ENCODE measurements at places on chromosomes 4 and X.

DNA sequence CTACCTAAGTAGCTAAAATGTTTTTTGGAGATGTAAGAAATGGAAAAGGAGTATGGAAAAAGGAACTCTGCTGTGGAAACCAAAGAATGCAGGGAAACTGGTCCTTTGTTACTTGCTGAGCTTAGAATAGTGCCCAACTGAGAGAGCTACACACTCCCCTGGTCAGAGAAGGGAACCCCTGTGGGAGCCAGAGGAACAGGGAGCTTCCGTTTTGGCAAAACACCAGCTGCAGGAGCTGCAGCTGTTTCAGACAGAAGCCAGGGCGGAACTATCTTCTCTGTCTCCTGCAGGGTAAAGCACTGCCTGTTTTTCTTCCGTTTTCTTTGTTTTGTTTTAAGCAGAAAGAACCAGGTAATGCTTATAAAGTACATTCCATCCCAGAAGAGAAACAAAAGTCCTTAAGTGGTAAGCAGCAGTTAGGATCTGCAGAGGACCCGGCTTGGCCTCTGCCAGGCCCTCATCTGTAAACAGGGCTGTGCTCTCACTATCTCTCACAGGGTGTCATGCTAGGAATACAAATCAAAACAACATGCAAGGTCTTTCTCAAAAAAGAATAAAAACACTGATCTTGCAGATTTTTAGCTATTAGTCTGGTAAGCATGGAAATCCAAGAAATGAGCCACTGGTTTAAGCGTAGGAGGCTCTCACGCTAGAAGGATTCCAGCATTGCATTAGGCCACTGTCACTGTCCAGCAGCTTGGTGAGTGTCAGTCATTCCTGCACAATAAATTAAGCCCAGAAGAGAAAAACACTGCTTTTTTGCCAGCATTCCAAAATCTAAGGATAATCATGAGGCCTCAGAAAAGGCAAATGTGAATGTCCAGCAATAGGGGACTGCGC lies 76.1 kb downstream of the CHST7 start:
- no peak for DNase-seq

- no peak for DNase-seq
Observed at GRCh38 chr4:13612569-13612968, 15.0 kb downstream of the BOD1L1 start.

- DNase-seq: no peak
Observed at GRCh38 chr4:148044089-148044911, 312.4 kb downstream of the ARHGAP10 start.

- no peak for DNase-seq
Observed at GRCh38 chr4:118942465-118942864, 53.8 kb downstream of the SYNPO2 start.

- no peak for DNase-seq
Observed at GRCh38 chr4:86452422-86452891, 92.6 kb upstream of the MAPK10 start.

DNA sequence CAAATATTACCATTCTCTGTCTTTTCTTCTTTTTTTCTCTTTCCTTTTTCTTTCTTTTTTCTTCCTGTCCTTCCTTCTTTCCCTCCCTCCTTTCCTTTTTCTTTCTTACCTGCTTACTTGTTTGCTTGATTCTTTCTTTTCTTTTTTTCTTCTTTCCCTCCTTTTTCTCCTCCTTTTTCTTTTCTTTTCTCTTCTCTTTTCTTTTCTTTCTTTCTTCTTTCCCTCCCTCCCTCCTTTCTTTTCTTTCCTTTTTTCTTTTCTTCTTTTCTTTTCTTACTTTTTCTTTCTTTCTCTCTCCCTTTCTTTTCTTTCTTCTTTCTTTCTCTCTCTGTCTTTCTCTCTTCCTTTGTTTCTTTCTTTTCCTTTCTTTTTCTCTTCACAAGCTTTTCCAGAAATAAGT lies 697.4 kb upstream of the ADGRL3 start:
- no peak for DNase-seq

- DNase-seq: no peak
Observed at GRCh38 chrX:46278572-46278971, 266.6 kb downstream of the ZNF674 start.

GRCh38 chrX:108833993-108834392 lies 97.6 kb upstream of the IRS4 start:
- DNase-seq: no peak

DNA sequence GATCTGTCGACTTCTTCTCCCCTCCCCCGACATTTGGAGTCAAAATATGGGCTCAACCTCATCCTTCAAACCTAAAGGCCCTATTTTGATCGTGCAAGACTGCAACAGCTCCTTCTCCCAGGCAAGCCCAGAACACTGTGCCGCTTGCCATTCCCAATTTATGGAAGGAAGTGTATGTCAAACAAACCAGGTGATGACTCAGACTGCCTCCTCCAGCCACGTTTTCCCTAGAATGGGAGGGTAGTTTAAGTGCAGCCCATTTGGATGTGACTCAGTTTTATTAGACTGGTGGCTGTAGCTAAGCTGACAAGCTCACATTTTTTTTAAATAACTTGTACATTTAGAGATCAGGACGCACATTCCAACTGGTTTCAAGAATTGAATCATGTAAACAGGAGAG lies 570.4 kb upstream of the DIPK2B start:
- no peak for DNase-seq

GRCh38 chrX:65900850-65901844 lies 138.7 kb downstream of the VSIG4 start:
- no peak for DNase-seq

GRCh38 chr4:83606898-83607297 lies 71.0 kb downstream of the GPAT3 start:
- DNase-seq: no peak

GRCh38 chr4:154485127-154485773 lies 6.3 kb downstream of the DCHS2 start:
- DNase-seq: no peak

- no peak for DNase-seq
Observed at GRCh38 chr4:142354794-142355420, 491.2 kb downstream of the INPP4B start.

- no peak for DNase-seq
Observed at GRCh38 chr4:187118602-187119120, 395.0 kb upstream of the FAT1 start.

DNA sequence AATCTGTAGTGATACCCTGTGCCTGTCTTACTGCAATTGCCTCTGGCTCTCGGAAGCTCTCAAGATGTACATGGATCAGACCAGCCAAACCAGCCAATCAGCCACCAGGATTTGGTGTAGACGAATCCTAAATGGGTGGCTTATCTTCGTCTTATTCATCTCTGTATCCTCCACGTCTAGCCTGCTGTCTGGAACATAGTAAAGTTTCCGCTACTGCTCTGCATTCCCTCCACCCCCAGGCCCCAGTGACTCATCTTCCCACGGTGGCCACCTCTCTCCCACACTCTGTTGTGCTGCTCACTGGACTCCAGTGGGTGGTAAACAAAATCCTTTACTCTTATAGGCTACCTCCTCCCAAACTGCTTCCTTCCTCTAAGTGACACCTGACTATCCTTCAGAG lies 37.8 kb downstream of the SEPTIN6 start:
- peak; percentile 60 for DNase-seq

DNA sequence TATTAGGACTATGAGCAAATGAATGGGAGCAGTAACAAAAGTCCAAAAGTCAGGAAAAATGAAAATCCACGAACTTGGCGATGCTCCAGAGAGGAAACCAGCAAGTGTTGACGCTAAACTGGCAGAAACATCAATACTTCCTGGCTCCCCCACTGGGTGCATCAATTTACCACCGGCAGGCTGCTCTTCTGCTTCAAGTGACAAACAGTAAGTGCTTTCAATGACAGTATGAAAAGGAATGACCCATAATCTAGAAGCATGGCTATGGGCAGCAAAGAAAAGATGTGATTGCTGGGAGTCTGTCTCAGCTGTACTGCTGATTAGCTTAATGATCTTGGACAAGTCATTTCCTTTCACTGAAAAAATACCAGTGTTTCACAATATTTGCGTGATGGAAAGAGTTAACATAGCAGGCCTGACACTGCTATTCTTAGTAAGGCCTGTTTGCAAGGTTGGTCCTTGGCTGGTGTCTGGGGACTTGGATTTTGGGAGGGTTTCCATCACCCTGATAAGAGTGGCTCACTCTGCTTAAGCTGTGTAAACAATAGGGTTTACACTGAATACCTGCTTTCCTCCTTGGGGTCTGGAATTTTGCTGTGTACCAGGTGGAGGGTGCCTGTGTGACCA lies 8.7 kb downstream of the ATP11C start:
- no peak for DNase-seq

- no peak for DNase-seq
Observed at GRCh38 chrX:149267878-149268813, 237.0 kb downstream of the IDS start.

DNA sequence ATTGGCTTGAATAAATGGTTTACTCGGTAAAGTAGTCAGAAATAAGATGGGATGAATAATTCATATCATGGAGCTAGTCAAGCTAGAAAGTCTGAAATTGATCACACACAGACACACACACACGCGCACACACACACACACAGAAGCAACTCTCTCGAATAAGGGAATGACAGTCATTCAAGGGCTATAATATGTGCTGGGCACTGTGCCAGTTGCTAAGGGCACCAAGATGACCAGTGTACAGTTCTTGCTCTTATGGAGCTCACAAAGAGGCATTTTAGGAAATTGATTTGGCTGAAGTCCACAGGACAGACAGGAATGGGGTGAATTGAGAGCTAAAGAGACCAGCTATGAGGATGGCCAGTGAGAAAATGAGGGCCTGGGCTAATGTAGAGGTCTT lies 34.2 kb upstream of the SH3D19 start:
- no peak for DNase-seq
